Amniotic stem cell (primary cell): ENCODE measurements at places on chromosomes 2 and 18.

DNA sequence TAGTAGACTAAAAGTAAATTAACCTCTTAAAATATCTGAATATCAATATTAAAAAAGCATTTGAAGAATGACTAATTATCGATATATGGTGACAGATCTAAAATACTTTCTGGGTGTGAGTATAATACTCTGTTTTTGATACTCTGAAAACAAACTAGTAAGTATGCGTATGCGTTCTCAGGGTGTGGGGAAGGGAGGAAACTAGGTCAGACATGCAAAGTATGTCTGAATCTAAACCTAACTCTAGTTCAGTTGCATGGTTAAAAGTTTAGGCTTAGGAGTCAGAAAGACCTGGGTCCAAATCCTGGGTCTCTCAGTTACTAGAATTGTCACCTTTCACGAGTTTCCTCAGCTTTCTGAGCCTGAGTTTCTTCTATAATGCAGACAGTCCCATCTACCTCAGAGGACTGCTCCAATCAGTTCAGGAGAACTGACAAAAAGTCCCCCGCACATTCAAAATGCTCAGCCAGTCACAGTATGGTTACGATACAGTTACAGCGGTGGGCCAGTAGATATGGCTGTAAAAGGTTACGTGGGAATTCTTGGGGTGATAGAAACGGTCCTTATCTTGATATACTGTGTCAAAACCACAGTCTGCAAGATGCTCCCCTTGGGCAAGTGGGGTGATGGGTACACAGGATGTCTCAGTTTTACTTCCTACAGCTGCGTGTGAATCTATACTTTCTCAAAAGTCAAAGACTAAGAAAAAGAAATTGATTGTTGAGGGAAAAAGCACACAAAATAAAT, 29.2 kb downstream of the UNC50 start:
- no peak for DNase-seq

DNA sequence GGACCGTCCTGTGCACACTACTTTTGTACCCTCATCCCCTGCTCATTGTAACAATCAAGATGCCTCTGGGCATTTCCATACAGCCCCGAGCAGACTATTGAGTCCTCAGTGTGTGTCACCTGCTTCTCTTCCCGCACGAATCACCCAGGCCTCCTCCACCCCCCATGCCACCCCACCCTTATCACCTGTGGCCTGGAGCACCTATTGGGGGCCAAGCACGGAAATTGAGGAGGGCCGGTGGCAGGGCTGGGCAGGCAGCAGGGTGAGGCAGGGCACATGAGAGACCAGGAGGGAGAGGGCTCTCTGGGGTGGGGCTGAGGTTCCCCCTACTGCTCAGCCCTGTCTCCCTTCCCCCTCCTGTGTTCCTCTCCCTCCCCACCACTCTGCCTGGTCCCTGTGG, 4.3 kb upstream of the NIFK start:
- DNase-seq, result no peak

DNA sequence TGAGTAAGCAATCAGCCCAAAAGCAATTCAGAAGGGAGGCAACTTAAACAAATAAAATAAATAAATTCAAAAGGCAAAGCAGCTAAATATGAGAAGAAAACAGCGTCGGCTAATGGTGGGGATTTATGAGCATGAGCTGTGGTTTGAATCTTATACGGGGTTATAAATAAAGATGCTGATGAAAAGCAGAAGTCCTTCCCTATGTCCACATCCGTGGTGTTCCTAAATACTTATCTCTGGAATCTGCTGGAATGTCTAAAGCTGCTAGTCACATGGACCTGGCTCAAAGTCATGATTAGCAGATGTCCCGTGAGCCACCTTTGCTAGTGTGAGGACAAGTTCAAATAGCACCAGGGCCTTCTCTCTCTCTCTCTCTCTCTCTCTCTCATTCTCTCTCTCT, 33.8 kb downstream of the SMIM21 start:
- no peak for DNase-seq

- peak; percentile 33 for DNase-seq
Observed at GRCh38 chr2:43605079-43605655, 9.3 kb upstream of the THADA start.

GRCh38 chr18:63505566-63506335, 29.0 kb downstream of the SERPINB5 start:
- DNase-seq, result no peak

DNA sequence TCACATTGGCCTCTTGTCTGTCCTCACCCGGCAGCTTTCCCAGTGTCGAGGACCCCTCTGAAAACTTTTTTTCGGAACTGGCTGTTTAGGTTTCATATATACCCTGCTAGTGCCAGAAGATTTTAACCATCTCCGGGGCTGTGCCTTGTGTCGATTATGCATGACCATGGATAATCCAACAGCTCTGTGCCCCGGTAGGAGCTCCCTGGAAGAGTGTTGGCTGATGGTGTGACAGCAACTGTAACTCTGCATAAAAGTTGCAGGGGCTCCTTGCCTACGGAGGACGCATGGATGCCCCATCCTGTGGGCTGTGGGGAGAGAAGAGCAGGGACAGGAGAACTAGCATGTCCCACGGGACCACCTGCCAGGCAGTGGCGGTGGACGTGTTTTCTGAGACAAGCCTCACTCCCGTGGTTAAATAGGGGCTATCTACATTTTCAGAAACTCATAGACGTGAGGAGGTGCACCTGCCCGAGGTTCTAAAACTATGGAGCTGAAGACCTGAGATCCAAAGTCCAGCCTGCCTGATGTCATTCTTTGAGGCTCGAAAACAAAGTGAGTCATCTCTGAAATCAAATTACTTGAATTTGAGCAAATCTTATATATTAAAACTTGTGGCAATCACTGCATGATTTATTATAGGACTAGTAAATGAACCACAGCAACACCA, 437.2 kb upstream of the HS6ST1 start:
- no peak for DNase-seq

GRCh38 chr2:56565143-56565542, 381.4 kb downstream of the CCDC85A start:
- DNase-seq, result no peak

GRCh38 chr18:58887613-58887963, 22.9 kb downstream of the ZNF532 start:
- no peak for DNase-seq

DNA sequence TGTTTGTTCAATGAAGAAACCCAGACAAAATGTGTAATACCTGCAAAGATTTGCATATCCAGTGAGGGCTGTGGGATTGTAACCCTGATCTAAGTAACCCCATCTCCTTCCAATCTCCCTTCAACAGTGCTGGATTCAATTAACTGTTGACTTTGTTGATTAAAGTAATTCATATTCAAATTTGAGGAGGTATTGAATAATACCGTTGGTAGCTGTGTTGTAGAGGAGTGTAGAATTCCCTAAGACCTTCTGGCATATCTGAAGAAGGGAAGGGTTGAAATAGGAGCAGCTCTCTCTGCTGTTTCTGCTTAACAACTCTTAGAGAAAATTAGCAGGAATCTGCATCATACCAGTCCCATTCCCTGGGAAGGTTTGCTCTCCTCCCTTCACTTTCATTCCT, 28.2 kb downstream of the MAIP1 start:
- no peak for DNase-seq

DNA sequence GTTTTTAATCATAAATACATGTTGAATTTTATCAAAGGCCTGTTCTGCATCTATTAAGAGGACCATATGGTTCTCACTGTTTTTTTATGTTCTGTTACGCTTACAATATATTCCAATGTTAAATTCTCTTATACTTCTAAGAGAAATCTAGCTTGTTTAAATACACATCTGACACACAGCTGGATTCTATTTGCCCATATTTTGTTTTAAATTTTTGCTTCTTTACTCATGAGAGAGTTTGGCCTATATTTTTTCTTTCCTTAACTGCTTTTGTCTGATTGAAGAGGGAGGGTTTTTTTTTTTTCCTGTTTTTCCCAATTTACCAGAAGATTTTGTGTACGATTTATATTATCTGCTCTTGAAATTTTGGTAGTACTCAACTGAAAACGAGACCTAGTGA, 34.9 kb downstream of the RNF144A start:
- no peak for DNase-seq

GRCh38 chr2:2582998-2583545, 252.0 kb upstream of the MYT1L start:
- no peak for DNase-seq

DNA sequence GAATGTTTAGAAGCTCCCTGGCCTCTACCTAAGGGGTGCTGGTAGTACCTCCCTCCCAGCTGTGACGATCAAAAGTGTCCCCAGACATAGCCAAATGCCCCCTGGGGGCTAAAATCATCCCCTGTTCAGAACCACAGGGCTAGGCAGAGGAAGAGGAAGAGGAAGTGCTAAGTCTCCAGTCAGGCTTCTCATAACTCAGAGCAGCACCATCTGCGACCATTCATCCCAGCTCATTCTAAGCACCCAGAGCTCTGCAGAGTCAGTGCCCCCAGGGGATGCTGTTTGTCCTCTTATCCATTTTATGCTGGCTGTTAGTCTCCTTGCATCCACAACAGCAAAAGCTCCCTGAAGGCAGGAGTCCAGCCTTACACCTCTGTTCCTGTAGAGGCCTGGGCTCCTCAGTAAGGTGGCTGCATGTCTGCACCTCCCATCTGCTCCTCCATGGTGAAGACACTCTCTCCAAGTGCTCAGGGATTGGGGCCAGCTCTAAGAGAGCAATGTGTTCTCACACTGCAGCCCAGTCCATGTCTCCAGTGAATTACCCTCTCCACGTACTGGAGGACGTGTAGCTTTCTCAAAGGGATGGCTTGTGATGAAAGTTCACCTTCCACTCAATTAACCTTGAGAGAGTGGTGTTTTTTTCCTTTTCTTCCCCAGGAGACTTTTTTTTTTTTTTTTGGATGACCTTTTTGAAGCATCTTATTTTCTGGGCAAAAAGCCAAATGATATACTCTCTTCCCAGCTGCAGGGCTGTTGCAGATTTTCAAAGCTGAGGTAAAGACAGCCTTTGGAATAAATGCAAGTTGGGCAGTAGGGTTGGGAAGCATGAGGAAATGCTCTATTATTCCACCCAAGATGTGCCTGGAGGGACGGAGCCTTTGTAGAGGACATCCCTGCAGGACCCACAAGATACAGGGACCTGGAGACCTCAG, 158.9 kb upstream of the SLC14A2 start:
- no peak for DNase-seq

DNA sequence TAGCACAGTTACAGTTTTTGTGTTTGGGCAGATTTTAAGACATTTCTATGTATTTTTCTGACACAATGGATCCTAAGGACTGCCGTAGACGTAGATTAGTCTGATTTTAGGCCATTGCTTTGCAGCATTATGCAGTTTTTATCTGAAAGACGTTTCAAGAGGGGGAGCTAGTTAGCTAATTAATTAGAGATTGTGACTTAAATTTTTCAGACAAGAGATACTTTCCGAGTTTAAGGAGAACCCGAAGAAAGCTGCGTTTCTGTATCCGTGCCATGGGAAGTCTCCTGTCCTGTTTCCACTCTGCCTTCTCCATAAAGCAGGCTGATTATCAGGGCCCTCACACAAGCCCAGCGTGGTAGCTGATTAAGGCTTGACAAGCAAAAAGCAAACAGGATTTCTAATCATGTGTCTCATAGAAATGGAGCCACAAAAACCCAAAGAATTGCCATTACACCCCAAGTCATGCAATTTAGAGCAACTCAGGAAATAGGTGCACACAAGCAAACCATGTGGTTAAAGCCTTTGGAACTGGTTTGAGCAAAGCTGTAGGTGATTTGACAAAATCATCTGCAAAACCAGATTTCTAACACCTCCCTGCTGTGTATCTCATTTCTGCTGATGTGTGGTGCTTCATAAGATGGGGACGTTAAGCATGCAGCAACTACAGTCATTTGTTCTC, 808.1 kb downstream of the RNF144A start:
- no peak for DNase-seq

DNA sequence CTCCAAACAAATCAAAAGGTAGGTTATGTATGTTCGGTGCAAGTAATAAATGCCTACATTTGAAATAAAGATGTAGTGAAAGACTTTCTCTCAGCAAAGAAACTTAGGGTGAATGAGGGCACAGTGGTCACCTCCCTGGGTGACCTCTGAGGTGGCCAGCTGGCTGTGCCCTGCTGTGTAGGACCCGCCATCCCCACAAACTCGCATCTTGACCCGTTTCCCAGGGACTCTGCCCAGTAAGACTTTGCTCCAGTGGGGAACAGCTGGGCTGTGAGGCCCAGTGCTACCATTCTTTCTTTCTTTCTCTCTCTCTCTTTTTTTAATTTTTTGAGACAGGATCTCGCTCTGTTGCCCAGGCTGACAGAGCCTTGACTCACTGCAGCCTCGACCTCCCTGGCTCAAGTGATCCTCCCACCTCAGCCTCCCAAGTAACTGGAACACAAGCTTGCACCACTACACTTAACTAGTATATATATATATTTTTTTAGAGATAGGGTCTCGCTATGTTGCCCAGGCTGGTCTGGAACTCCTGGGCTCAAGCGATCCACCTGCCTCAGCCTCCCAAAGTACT, 8.2 kb upstream of the GAREM2 start:
- no peak for DNase-seq
